ENCODE measurements at places on chromosomes 5 and 9.

DNA sequence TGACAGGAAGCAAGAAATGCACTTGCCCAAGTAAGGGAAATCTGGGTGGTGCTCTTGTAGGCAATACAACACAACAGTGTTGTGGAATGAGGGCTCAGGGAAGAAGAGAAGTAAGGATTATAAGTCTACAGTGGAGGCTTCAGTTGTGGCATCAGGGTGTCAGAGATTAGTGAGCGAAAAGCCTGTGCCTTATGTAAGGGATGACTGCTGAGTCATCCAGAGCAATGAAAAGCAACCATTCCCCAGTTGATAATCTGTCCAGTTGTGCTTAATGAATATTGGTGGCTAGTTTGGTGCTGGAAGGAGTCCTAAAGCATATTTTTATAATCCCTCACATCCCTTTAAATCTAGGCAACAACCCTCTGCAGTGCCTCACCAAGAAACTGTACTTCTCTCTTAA, 42.0 kb downstream of the FBXO38 start:
- DNase-seq, result no peak

GRCh38 chr9:17752021-17752420, 173.2 kb downstream of the SH3GL2 start:
- DNase-seq, result no peak

DNA sequence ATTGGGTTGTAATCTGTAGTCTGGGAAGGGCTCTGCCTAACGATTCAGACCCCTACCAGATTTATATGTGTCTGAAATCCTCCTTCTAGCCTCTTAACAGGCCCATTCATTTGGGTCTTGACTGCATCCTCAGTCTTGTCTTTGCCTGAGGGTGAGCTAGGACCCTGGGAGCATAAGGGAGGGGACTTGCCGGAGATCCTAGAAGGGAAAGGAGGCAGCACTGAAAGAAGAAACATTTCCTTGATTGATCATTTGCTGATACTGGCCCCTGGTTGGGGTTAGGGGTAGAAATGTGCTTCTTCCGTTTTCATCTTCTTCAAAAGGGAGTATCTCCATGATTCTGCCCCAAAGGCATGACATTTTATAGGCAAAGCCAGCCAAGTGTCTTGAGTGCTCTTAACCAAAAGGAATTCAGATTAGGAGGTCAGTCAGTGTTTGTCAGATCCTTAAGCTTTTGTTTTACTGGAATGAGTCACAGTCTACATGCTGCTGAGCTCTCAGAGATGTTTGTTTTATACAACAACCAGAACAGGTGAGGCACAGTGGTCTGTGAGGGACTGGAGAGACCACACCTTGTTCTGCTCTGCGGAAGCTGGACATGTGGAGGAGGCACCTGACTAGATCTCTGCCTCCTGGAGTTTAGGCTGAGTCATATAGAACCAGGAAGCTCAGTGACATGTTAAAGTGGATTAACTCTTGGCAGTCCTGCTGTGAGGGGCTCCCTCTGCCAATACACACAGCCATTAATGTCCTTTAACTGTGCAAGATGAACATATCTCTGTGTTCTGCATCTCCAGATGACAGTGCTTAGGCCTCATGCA, 37.7 kb downstream of the PCDHAC2 start:
- DNase-seq, result no peak

- DNase-seq, result no peak
Observed at GRCh38 chr5:124583469-124584350, 162.7 kb downstream of the ZNF608 start.

GRCh38 chr5:114467729-114468128, 105.9 kb downstream of the KCNN2 start:
- DNase-seq, result no peak

DNA sequence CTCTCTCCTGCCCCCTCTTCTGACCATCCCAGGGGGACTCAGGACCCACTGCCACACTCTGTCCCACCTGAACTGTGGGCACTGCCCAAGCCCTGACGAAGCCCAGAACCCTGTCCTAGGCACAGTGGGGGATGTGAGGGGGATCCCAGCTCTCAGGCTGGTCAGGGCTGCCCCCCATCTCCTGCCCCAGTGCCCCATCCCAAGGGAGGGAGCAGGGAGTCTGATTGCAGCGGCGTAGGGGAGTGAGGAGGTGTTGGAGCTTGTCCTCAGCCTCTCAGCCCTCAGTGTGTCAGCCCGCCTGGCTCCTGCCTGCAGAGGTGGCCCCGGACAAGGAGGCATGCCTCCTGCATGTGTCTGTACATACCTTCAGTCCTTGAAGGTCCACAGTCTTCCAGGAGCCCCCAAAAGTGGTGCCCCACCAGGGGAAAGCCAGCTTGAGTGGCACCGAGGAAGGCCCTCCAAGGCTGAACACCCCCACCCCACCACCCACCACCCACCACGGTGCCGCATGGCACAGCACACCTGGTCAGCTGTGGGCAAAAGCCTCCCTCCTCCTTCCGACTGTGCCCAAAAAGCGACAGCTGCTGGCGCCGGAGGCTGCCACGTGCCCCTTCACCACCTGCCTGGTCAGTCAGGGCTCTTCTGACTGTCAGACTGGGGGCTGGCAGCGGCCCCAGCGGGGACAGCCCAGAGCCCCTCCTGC, 930 bp downstream of the SARDH start:
- no peak for DNase-seq

- no peak for DNase-seq
Observed at GRCh38 chr5:95891499-95891898, 69.0 kb upstream of the GLRX start.

GRCh38 chr9:13165236-13165945, 114.1 kb downstream of the MPDZ start:
- DNase-seq, result no peak

DNA sequence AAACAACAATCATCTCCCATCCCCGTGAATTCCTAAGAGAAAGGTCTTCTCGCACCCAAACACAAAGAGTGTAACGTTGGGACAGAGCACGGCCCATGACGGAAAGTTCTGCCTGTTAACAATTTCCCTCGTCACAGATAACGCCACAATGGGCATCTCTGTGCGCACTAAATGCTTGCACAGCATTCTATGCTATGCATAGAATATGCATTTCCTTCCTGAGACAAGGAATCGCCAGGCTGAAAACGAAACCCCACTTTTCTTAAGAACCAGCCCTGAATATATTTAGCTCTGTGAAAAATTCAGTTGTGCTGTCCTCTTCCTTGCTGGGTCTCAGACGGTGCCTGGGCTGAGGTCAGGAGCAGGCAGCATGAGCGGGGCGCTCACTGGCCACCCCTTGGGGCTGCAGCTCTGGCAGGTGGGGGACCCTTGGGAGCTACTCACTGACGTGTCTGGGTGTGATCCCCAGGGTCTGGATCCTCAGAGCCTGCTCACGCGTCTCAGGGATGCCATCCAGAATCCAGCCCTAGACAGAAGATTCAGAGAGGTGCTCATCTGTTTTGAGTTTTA, 49.8 kb downstream of the AK8 start:
- no peak for DNase-seq

DNA sequence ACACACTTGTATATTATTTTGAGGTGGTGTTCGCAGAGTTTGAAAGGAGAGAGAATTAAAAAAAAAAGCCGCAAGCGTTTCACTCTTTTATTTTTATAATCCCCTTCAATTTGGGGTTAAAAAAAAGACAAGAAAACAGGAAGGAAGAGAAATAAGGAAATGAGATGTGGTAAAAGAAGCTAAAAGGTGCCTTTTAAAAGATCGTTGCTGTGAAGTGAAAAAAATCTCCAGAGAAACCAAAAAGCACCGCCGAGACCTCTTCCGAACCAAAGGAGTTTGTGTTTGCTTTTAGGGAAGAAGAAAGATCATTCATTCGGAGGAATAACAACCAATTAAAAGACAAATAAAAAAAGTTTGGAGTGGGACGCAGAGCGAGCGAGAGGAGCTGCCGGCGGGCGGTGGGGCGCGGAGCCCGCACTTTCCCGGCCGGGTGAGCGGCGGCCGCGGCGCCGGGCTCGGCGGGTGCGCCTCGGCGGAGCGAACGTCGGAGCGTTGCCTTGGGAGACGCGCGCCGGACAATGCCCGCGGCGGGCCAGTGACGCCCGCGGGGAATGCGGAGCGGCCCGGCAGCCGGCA, 355 bp downstream of the TLE4 start:
- no peak for DNase-seq

- no peak for DNase-seq
Observed at GRCh38 chr5:120199559-120199958, 264.5 kb upstream of the PRR16 start.

DNA sequence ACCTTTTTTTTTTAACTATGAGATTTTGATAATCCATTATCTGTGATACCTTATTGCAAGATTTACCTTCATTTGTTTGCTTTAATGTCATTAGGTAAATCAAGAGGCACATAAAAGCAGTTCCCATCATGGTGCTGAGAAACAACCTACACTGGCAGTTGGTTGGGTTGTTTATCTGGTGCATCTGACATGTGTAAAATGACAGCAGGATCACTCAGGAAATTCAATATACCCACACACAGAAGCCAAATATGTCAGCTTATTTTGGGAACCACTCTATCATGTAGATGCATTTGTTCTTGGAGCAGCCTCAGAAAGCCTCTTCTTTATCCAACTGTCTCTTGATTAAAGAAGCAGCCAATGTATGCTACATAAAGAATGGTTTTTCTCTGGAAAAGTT, 7.8 kb upstream of the CCDC192 start:
- DNase-seq, result no peak

GRCh38 chr5:140549237-140550144, 2.0 kb downstream of the EIF4EBP3 start:
- DNase-seq, result no peak

DNA sequence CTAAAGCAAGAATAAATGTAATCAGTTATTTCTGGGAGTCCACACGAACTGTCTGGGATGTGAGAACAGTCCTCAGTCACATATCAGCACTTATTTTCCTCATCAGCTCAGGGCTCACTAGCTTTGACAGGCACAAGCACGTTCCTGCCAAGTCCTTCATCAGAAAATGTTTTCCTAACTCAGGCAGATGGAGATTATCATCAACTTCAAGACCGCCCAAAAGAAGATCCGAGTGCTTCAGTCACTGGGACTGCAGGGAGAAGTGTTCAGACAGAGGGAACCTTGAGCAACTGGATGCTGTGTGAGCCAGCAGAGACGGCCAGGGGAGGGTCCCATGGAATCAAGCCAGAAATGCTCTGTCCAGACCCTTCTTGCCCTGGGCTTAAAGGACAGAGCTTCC, 189.4 kb downstream of the NXNL2 start:
- DNase-seq, result no peak

- no peak for DNase-seq
Observed at GRCh38 chr9:68978066-68978465, 35.8 kb downstream of the PRKACG start.

DNA sequence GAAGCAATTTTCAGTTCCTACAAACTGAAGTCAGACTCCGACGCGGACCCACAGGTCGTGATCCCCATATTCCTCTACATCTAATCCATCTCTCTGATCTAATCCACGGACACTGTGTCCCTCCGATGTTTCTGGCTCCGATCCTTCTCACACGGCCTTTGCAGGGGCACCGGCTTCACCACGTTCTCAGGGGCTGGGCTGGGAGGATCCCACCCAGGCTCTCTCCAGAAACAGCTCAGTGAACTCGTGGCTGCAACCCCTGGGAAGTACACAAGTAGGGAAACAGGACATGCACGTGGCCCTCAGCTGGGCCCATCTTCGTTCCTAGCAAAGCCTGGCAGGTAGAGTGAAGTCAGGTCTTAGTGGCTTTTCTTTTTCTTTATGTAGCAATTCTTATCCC, 49.1 kb upstream of the OLFM1 start:
- DNase-seq, result no peak

DNA sequence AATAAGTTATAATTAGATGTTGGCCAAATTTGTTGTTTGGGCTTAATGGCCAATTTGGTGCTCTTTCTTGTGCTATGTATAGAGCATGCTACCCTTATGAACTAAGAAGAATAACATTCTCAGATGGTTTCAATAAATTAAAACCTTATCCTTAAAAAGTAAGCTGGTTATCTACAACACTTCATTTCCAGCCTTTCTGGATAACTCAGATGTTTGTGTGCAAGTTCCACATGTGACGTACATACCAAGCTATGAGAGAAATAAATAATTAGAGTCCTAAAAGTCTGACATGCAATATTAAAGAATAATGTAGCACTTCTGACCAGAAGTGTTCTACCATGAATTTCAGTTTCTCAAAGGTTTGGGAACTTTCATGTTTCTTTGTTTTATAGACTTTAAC, 11.7 kb downstream of the MTREX start:
- DNase-seq, result no peak

- DNase-seq, result no peak
Observed at GRCh38 chr9:115198001-115198400, 80.0 kb upstream of the TNC start.

GRCh38 chr9:68933434-68934328, 80.2 kb downstream of the PRKACG start:
- DNase-seq, result no peak

All from NCI-H2107 (cell line).